Testis (tissue), 5 donors: ENCODE measurements at places on chromosomes 2 and 18. TPM values are rescaled to one million over a fixed set of nuclear protein-coding genes. Genes with fewer than 3 reads are reported as not detected.

CDH19 gene
- 1.3 TPM for polyA plus RNA-seq

MDH1 gene
- 134 TPM for polyA plus RNA-seq

FIGN gene
- polyA plus RNA-seq, result 3.5 TPM

L3MBTL4 gene
- polyA plus RNA-seq, result 26.6 TPM

MYO5B gene
- polyA plus RNA-seq, result 31.8 TPM

GCG gene
- polyA plus RNA-seq, result not detected

AQP4 gene
- polyA plus RNA-seq, result 8.2 TPM

ADGRF3 gene
- 1.6 TPM for polyA plus RNA-seq

RAX gene
- polyA plus RNA-seq, result not detected

GDF7 gene
- polyA plus RNA-seq, result 0.69 TPM

RAPGEF4 gene
- 14.3 TPM for polyA plus RNA-seq

SLC5A7 gene
- 0.21 TPM for polyA plus RNA-seq

ST8SIA5 gene
- polyA plus RNA-seq, result 2.1 TPM

LHCGR gene
- 2.1 TPM for polyA plus RNA-seq

RAB31 gene
- 81.5 TPM for polyA plus RNA-seq

CD8B2 gene
- 0.16 TPM for polyA plus RNA-seq

EPB41L3 gene
- polyA plus RNA-seq, result 152 TPM

TMEM247 gene
- 59.4 TPM for polyA plus RNA-seq

SANBR gene
- 9.4 TPM for polyA plus RNA-seq

MATN3 gene
- 2.7 TPM for polyA plus RNA-seq

BCL2L11 gene
- 26.4 TPM for polyA plus RNA-seq

GPBAR1 gene
- 3.4 TPM for polyA plus RNA-seq

TUBA3D gene
- polyA plus RNA-seq, result 516 TPM

RMC1 gene
- polyA plus RNA-seq, result 51.5 TPM

UGT1A10 gene
- 0.29 TPM for polyA plus RNA-seq

CROCC2 gene
- 0.51 TPM for polyA plus RNA-seq

MOB4 gene
- polyA plus RNA-seq, result 17.6 TPM

DSC2 gene
- 2.7 TPM for polyA plus RNA-seq

RBMS1 gene
- polyA plus RNA-seq, result 34.7 TPM

VRK2 gene
- polyA plus RNA-seq, result 16.7 TPM

DCDC2C gene
- polyA plus RNA-seq, result 9.9 TPM

TUBB8B gene
- polyA plus RNA-seq, result 5.7 TPM

IGFBP2 gene
- 180 TPM for polyA plus RNA-seq

NMS gene
- not detected for polyA plus RNA-seq

OTOS gene
- 1.2 TPM for polyA plus RNA-seq

GPC1 gene
- 74.2 TPM for polyA plus RNA-seq

MRPS9 gene
- polyA plus RNA-seq, result 59.6 TPM

DSG1 gene
- 5.4 TPM for polyA plus RNA-seq

TAF4B gene
- polyA plus RNA-seq, result 11.6 TPM

MTERF4 gene
- polyA plus RNA-seq, result 37.3 TPM

ADAM23 gene
- polyA plus RNA-seq, result 14.5 TPM

CPS1 gene
- polyA plus RNA-seq, result 21.6 TPM

KIF1A gene
- polyA plus RNA-seq, result 33.5 TPM

KIF5C gene
- 57.0 TPM for polyA plus RNA-seq

MARCHF4 gene
- polyA plus RNA-seq, result 0.09 TPM

CELF4 gene
- polyA plus RNA-seq, result 6.3 TPM

LRATD1 gene
- 39.4 TPM for polyA plus RNA-seq
